ENCODE measurements at places on chromosomes 5 and 9.

DNA sequence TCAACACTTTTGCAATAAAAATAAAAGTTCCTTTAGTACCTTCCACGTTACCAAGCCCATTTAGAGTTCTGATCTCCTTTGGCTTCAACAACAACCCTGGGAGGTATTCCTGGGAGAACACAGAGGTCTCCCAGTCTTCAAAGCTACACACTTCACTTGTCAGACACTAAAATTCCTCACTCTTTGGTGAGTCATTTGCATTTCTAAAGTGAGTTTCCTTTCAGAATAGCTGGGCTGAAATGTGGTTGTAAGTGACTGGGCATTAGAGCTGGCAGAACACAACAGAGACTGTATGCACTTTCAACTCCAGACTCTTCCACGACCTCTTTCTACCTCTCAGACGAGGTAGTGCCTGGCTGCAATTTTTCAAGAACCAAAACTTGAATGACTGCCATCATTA is 11.5 kb upstream of the F2RL1 start:
- DNase-seq, result no peak

DNA sequence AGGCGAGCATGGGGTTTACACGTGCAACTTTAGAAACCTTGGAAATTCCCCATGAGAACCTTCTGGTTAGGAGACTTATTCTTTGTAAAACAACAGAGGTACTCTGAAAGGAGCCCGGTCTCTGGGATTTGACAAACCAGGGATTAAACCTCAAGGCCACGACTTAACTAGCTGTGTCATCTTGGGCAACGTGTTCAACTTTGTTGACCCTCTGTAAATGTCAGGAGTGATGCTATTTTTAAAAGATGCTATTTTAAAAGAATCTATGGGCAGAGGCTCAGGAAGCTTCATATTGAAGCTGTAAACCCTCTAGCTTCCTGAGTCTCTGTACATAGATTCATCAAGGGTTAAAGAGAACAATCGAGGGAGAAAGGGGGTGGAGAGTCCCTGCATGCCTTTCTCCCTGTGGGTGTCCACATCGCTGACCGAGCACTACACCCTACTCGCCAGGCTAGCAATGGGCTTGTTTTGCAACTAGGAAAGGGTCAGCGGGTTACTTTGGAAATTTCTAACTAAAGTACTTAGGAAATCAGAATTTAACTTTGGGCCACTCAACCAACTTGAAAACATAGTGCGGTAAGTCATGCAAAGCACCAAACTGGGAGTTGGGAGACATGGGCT is 2.1 kb downstream of the SLC36A2 start:
- DNase-seq, result no peak

DNA sequence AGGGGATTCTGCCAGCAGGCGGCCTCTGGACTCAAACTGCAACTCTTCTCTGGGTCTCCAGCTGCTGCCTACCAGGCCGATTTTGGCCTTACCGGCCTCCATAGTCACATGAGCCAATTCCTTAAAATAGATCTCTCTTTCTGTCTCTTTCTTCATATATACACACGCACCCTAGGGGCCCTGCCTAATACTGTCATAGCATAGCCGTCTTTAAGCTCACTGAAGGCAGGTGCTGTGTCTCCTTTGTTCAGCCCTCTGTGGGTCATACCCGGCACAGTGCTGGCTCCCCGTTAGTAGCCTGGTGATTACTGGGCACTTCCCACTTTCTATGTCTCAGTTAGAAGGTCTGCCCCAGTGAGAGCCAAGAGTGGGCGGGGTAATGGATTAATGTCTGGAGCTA is 140.9 kb downstream of the HSPA4 start:
- DNase-seq, result no peak

DNA sequence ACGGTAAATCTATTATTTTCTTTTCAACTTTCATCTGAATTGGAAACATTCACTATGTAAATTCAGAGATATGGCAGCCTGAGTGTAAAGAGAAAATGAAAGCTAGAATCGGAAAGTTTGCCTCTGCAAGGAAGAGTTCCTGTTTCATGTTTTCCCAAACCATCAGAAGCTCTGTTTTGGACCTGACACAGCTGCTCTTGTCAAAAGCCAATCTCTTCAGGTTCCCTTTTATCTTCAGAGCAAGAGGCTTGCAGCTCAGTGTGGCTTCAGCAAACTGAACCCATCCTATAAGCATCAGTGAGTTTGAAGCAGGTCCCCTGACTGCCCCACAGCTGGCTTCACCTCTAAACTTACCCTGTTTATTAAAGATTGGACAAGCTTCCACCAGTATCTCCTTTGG is 1099.7 kb downstream of the DTWD2 start:
- no peak for DNase-seq
